ENCODE measurements at places on chromosomes 12 and 14.

DNA sequence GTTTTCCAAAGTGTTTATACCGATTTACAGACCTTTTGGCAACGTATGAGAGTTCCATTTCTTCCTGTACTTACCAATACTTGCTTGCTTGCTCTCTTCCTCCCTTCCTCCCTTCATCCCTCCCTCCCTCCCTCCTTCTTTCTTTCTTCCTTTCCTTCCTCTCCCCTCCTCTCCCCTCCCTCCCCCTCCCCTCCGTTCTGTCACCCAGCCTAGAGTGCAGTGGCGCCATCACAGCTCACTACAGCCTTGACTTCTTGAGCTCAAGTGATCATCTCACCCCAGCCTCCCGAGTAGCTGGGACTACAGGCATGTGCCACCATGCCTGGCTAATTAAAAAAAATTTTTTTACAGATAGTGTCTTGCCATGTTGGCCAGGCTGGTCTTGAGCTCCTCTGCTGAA, 40.4 kb downstream of the DIP2B start:
- no peak for DNase-seq

DNA sequence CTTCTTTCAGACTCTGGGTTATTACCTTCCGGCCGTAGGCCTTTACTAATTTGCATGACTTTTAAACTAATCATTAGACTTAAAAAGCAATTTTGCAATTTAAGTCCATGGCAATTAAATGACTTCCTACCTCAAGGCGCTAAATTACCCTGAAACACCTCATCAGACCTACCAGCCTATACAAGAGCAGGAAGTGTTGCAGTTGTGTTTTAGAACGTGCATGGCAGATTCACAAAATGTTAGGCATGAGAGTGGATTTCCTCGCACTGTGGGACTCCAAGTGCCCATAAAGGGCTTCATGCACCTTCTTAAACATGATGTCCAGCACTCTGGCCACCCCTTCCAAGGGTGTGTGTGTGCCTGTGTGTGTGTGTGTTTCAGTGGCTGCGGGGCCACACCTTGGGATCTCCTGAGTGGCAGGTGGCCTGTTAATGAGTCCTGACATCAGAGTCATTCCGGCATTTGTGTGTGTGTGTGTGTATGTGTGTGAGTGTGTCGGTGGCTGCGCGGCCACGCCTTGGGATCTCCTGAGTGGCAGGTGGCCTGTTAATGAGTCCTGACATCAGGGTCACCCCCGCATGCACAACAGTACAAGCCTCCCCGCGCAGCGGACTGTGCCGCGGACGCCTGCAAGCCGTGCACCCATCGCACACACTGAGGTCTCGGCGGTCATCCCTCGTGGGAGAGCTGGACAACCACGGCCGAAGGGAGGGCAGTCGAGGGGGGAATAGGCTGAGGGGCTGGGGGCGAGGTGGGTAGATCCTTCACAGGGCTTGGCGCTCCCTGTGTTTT, 900 bp downstream of the C2CD5 start:
- peak; percentile 14 for DNase-seq

DNA sequence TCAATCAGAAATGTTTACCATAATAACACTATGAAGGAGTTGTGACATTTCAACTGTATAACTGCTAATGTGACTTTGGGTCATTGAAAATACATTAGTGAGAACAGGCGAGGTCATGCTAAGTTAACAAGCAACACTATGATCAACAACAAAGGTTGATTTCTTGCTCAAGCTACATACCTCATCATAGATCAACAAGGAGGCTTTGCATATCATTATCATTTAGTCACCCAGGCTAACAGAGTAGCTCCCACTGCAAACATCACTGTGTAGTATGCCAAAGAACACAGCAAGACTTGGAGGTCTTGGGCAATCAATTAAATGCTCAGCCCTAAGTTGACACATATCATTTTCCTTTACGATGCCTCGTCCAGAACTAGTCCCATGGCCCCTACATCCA, 212.5 kb downstream of the NOVA1 start:
- no peak for DNase-seq

- DNase-seq = no peak
These were observed 31.9 kb downstream of the VRTN start for GRCh38 chr14:74380172-74380571.

DNA sequence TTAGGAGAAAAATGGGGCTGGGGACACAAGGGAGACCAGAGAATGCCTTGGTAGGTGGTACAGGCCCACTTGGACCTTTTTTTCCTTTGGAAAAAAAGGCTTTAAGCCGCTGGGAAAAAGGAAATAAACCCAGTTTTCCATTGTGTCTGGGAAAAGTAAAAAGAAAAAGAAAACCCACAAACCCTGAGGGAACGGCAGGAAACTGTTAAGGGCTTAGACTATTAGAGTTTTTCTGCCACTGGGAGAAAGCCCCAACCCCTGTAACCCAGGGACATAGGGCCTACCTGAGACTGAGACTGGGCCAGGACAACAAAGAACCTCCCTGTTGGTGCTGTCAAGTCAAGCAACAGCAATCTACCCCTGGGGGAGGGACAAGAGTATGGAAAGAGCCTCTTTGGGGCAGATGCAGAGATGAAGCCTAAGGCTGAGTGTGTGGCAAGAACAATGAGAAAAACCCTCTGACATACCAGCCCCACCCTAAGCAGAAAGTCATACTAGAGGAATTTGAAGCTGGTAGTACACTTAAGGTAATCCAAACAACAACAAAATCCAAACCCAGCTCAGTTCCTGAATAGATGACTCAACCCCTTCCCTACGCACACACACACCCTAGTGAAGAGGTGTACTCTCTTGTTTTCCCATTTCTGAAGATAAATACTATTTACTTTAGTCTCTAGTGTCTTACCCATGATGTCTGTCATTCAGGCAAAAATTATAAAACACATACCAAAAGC, 22.8 kb downstream of the ATF1 start:
- DNase-seq = no peak

- no peak for DNase-seq
These were observed 57.2 kb downstream of the LRRC74A start for GRCh38 chr14:76883447-76883846.

DNA sequence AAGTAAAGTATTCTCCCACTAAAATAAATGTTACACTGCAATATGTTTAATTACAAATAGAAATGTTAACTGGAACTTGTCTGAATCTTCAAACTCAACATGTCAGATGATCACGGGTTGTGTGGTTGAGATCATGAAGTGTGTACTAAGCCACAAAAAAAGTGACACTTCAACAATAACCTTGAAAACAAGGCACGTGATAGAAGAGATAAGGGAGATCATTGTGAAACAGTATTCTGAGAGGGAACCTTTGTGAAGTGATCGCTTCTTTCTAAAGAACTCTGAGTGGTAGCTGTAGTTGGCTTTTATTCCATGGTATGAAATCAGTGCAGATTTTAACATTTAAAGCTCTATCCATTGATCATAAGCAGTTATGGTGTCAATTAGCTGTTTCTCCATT, 60.0 kb downstream of the LIN52 start:
- DNase-seq = no peak

GRCh38 chr12:108282676-108283075, 56.4 kb downstream of the CMKLR1 start:
- DNase-seq = no peak

GRCh38 chr12:39792938-39793337, 173.3 kb upstream of the ABCD2 start:
- no peak for DNase-seq

All from activated CD4-positive, alpha-beta T cell treated with anti-CD3 and anti-CD28 coated beads, Interleukin-2, amount 50 U/mL, for 4 hours (primary cell).